Stimulated activated CD4-positive, alpha-beta T cell treated with anti-CD3 and anti-CD28 coated beads, Interleukin-1b, Interleukin-23, amount 100 ng/mL, for 4 hours (primary cell): ENCODE measurements at places on chromosomes 13 and 19.

- DNase-seq: peak; percentile 93
These were observed at the start of gene SUCLA2 for GRCh38 chr13:48001114-48001881. Gene SUCLA2 (minus strand): TSS chr13:48001273. CDS start chr13:48001269, 4 bp downstream.

GRCh38 chr13:112752711-112753541 is 63.1 kb downstream of the ATP11A start:
- no peak for DNase-seq

DNA sequence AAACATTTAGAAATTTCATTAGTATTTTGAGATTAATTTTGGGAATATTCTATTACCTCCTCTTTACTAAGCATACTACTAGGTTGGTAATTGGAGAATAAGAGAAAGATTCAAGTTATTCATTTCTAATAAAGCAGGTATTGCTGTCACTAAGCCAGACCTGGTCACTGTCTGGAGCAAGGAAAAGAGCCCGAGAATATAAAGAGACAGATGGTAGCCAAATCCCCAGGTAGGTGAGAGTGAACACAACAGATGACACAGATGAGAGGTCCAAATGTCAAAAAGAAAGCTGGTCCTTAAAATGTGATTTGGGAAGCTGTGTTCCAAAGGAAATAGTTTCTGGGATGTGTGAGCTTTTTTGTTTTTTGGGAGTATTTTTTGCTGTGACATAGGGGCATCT is 128.6 kb downstream of the ZNF100 start:
- DNase-seq: no peak

GRCh38 chr13:46846726-46847125 is 49.8 kb upstream of the ESD start:
- no peak for DNase-seq

- no peak for DNase-seq
These were observed 663 bp downstream of the SLITRK6 start for GRCh38 chr13:85798556-85798955.

DNA sequence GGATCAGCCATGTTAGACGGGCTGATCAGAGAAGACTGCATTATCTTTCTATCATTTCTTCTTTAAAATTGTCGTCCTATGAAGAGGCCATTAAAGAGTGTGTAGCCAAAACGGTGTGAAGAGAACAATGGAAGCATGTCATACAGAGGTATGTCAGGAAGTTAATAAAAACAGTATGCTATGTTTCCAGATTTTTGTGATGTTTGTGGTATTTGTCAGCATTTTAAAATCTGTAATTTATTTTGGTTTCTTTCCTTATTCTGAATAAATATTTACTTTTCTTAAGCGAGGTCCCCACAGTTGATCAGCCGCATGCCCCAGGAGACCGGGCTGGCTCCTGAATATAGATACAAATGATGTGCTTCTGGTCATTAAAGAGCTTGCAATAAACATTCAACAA is 142.9 kb upstream of the SERP2 start:
- no peak for DNase-seq

DNA sequence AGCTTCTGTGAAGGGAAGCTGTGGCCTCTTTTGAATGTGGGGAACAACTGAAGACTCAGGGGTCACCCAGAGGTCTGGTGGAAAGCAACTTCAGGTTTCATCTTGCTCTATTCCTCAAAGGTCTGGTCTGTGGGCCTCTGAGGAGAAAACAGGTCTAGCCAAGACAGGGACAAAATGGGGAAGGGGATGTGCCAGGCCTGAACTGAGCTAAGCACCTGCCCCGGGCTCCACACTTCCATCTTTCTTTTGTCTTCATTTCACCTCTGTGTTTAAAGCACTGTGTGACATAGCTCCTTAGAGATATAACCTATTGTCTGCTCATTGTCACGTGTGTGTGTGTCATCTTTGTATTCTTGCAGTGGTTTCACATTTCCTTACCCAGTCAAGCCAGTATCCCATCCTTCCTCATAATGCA is 19.9 kb upstream of the GDF15 start:
- no peak for DNase-seq

DNA sequence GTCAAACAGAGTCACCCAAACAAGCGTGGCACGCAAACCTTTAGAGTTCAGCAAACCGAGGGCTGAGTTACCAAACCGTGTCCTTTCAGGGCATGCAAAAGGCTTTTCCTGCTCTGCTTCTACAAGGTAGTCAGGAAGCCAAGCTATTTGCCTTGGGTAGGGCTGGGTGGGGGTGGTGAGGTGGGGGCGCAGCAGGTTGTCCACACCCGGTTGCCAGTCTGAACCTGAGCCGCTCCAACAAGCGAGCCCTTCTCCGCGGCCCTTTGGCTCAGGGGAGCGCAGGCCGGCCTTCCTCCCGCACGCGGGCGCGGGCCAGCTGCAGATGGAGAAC is 347 bp upstream of the CLDN10 start:
- DNase-seq: no peak

- no peak for DNase-seq
These were observed 18.6 kb downstream of the GRIK5 start for GRCh38 chr19:42051166-42052115.

DNA sequence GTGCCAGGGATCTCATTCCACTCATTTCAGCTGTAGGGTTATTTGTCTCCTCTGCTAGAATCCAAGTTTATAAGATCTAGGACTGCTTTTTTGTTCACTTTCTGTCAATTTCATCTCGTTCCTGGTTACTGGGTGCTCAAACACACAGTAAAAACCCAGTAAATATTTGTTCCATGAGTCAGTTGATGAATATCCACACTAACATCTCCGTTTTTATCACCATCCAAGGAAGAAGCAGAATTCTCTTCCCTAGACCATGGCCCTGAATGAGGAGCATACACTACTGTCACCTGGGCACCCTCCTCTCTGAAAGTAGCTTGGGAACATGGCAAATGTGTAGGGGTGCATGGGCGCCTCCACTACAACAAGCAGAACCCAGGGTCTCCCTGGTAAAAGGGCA is 390.8 kb downstream of the FOXO1 start:
- DNase-seq: no peak

DNA sequence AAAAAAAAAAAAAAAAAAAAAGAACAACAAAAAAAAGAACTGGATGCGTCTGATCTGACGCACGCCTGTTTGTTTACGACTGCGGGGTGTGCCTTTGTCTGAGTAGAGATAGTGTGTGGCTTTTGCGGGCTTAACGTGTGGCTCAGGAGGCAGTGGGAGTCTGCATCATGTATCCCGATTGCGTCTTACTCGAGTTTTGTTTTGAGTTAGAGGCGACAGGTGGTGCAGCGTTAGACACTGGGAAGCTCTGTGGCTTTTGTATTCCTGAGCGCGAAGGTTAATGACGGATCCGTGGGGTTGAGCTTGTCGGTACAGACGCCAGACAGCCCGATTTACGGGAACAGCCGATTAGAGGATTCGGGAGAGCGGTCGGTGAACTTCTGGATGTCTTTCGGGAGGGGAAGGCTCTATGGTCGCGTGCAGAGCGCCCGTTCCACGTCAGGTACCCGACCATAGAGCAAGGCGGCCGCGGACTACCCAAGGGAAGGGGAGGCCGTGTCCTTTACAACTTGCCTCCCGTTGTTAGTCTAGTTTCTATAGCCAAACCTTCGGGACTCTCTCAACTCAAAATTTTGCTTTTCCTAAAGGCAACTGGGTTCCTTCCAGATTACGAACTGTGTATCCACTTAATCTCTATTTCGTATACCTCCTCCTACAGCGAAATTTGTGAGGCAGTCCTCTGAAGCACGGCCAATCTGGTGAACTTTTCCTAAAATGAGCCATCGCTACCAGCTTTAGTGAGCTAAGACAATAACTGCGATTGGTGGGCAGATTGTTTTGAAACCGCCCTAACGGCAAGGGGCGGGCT is 926 bp upstream of the HNRNPUL1 start:
- DNase-seq: peak; percentile 40

- DNase-seq: peak; percentile 61
These were observed 67.1 kb downstream of the RASA3 start for GRCh38 chr13:114065141-114065925.

DNA sequence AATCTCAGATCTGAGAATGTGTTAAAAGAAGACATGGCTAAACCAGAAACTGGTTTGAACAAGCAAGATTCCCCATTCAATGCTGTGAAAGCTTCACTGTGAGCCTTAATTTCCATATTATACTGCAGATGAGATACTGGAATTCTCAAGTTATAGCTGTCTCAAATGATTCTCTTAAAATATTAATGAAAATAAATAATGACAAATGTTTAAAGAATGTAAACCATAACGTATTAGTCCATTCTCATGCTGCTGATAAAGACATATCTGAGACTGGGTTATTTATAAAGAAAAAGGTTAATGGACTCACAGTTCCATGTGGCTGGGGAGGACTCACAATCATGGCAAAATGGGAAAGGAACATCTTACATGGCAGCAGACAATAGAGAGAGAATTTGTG is 667.8 kb downstream of the SLITRK1 start:
- no peak for DNase-seq

GRCh38 chr19:3780786-3781304 is 5.3 kb downstream of the MATK start:
- no peak for DNase-seq

- no peak for DNase-seq
These were observed 29.1 kb downstream of the SHISA2 start for GRCh38 chr13:26022538-26023292.

- no peak for DNase-seq
These were observed 2.6 kb downstream of the OR10H5 start for GRCh38 chr19:15790096-15790495.

GRCh38 chr19:33456076-33456844 is 65.3 kb downstream of the PEPD start:
- DNase-seq: no peak

DNA sequence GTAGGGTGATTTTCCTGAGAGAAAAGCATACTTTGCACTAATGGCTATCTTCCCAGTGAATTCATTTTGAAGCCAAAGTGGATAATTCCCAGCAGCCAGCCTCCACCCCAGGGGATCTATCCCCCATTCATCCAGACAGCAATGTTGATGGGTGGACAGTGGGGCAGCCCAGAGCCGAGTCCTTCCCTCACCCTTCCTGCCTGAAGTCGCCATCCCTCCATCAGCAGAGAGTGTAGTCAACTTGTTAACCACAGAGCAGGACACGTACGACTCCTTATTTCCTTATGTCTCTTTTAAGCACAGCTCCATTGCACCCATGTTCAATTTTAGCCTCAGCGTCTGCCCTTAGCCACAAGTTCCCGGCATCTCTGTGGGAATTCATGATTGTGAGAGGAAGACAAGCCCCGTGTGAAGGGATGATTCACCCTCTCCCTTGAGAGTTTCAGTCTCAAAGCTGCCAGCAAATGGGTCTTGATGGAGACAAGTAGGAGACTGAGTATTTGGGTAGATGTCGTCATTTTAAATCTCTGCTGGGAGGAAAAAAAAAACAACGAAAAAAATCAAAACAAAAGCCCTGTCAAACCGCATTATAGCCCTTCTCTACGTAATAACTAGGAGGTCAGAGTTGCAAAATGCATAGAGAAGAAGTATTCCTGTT is 58.3 kb upstream of the MEDAG start:
- no peak for DNase-seq

DNA sequence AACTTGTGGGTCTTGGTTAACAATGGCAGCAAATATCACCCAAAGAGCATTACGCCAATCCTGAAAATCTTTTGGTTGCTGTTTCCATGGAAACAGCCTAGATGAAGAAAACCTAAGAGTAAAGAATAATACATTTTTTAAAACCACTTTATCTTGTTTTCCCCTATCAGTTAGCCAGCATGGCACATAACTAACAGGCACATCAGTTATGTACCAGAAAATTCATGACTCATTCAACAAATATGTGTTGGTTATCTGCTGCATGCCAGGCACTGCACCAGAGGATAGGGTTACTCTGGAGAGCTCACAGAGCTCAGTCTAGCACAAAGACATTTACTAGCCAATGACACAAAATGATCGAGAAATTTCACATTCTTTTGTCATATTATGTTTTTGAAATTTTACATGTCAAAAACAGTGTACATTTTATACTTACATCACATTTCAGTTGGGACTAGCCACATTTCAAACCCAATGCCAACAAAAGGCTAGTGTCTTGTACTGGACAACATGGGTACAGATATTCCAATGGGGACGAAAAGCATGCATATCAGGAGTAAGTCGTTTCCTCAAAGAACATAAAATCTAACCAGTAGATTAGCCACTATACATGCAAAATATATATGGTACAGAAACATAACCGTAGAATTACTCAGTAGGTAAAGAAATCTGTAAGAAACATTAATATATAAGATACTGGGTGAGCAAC is 20.3 kb downstream of the LNX2 start:
- DNase-seq: no peak

- no peak for DNase-seq
These were observed 70.5 kb downstream of the GADD45B start for GRCh38 chr19:2546128-2547032.

DNA sequence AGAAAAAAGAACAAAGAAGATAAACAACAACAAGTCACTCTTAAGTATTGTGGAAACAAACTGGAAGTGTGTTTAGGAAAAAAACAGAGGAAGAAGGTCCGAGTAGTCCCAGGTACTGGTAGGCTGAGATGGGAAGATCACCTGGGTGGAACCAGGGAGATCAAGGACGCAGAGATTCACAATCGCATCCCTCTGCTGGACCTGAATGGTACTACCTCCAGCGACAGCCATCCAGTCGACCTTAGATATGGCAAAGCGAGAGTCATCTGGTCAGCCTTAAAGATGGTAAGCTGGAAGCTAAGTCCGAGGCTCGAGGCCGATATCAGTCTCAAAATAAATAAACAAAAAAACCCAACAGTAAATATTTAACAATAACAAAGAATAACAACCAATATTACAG is 44.9 kb upstream of the ZNF91 start:
- DNase-seq: no peak

- no peak for DNase-seq
These were observed 10.3 kb downstream of the ATG4D start for GRCh38 chr19:10553943-10554381.

GRCh38 chr13:43303033-43303729 is 279.8 kb downstream of the DNAJC15 start:
- DNase-seq: no peak

GRCh38 chr19:34788074-34788473 is 15.1 kb upstream of the ZNF599 start:
- DNase-seq: no peak

DNA sequence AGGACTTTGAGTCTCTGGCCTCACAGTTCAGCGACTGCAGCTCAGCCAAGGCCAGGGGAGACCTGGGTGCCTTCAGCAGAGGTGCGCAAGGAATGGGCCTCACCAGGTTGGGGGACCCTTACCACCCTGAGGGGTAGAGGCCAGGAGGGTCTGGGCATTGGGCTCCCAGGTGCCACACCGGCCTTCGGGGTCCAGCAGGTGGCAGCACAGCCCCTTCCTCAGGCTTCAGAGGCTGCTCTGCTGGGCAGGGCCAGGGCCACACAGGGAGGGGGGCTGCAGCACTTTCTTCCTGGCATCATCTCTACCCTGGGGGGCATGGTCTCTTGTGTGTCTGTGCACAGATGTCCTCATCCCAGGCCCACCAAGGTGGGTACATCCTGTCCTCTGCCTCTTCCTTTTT is 12.9 kb downstream of the PIN1 start:
- DNase-seq: peak; percentile 17

GRCh38 chr13:87524775-87525174 is 146.4 kb upstream of the SLITRK5 start:
- DNase-seq: no peak

GRCh38 chr19:54024660-54025059 is 33.2 kb downstream of the CACNG6 start:
- DNase-seq: no peak

- no peak for DNase-seq
These were observed 44.0 kb downstream of the MIPEP start for GRCh38 chr13:23845105-23845725.

GRCh38 chr19:29450306-29450705 is 75.5 kb upstream of the VSTM2B start:
- no peak for DNase-seq
